ENCODE measurements at places on chromosomes 3 and 15. TPM values are rescaled to one million over a fixed set of nuclear protein-coding genes. Genes with fewer than 3 reads are reported as not detected.

The LRRN1 gene
- 18.2 TPM for total RNA-seq

The TXNRD3 gene
- 17.8 TPM for total RNA-seq

The GABRR3 gene
- 0.11 TPM for total RNA-seq

The NTRK3 gene
- total RNA-seq = 26.4 TPM

The KLHL18 gene
- total RNA-seq = 13.1 TPM

The EAF2 gene
- total RNA-seq = 16.4 TPM

The LRRC2 gene
- 4.3 TPM for total RNA-seq

The EPHB3 gene
- total RNA-seq = 28.0 TPM

The STAC gene
- 8.9 TPM for total RNA-seq

GRCh38 chr3:71047616-71048531, 535.7 kb downstream of the FOXP1 start:
- no peak for DNase-seq

DNA sequence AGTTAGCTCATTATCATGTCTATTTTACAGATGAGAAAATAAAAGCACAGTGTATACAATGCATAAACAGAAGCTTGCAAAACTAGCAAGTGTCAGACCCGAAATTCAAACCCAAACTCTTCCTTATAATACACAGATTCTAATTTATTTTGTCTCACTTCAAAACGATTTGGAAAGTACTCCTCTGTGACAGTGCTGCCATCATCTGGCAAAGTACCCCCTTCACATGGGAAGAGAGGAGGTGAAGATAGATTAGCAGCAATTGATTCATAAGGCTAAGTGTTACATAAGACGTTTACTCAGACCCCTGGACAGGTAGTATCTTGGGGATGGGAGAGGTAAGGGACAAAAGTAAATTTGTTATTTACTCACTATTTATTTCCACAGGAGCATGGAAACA, 744.0 kb upstream of the SGO1 start:
- no peak for DNase-seq

- DNase-seq = no peak
These were observed 1059.7 kb downstream of the ZPLD1 start for GRCh38 chr3:103494512-103494911.

DNA sequence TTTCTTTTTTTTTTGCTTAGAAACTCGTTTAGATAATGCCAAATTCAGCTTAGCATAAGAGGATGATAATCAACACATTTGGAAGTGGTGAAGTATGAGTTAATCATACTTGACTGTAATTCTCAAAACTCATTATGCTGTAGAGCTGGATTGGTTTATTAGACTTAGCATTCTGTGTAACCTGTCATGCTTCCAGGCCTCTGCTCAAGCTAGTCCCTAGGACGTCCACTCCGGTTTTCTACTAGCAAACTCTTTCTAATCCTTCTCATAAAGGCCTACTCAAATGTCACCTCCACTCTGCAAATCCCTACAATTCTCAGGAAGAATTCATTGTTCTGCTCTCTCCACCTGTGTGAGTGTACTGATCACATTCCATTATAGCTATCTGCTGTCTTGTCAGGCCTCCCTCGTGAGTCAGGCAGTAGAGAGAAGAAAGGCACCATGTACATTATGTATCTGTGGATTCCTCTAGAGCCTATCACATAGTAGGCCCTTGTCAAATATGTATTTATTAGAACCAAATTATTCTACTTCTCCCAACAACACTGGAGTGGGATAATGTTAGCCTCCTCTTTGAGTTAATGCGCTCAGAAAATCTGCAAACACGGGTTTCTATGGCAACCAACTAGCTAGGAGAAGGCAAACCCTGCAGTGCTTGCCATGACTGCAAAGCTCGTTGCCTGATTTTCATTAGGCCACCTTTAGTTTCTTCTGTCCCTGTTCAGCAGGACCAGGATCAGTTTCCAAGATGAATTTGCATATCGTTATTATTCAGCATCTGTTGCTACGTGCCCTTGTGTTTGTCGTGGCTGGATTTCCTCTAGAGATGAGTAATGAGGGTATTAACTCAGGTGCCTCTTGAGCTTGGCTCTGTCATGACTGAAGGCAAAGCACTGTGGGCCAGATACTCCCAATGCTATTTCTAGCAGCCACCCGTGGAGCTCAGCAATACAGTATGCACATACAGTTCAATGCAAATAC, 30.7 kb downstream of the ATP13A5 start:
- DNase-seq = no peak

DNA sequence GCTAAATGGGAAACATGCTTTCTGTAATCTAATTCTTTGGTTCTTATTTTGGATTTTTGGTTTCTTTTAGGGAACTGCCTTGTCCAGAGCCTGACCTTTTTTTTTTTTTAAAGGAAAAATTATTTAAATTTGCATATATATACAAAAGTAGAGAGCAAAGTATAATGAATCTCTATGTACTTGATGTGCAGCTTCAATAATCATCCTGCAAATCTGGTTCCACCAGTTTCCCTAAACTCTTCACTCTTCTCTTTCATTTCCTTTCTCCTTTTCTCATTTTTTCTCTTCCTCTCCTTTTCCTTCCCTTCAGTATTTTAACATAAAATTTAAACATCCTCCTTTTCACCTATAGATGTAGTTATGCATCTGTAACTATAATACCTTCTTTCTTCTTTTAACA, 82.5 kb downstream of the USP13 start:
- DNase-seq = no peak

DNA sequence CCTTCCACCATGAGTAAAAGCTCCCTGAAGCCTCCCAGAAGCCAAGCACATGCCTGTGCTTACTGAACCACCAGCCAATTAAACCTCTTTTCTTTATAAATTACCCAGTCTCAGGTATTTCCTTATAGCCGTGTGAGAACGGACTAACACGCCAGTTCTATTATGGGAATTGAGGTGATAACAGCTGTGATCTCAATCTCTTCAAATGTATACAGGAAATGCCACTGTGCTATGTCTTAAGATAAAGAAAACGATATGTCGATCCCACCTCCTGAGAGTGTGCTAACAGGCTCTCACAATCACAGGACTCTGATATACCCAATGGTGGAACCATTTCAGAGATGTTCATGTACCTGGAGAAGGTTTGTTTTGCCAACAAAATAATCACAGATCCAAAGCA, 26.2 kb downstream of the CHSY1 start:
- no peak for DNase-seq

- no peak for DNase-seq
These were observed 299.0 kb downstream of the ZBTB20 start for GRCh38 chr3:114848082-114848481.

DNA sequence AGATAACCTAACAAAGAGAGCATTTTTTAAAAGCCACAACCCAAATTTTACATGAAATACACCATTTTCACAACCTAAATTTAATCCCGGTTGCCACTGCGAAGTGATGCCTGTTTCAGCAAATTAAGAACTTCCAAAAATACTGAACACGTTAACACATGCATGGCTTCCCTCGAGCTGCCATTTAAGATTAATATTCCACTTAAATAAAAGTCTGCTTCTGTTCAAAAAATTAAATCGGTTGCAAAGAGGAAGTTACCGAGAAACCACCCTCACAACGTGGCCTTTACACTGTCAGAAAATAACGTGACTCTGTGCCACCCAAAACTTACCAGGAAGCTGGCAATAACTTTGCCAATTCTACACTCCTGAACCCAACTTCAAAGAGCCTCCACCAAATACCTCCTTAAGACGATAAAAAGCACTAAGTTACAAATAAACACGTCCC, 1.2 kb downstream of the TBL1XR1 start:
- DNase-seq = no peak

DNA sequence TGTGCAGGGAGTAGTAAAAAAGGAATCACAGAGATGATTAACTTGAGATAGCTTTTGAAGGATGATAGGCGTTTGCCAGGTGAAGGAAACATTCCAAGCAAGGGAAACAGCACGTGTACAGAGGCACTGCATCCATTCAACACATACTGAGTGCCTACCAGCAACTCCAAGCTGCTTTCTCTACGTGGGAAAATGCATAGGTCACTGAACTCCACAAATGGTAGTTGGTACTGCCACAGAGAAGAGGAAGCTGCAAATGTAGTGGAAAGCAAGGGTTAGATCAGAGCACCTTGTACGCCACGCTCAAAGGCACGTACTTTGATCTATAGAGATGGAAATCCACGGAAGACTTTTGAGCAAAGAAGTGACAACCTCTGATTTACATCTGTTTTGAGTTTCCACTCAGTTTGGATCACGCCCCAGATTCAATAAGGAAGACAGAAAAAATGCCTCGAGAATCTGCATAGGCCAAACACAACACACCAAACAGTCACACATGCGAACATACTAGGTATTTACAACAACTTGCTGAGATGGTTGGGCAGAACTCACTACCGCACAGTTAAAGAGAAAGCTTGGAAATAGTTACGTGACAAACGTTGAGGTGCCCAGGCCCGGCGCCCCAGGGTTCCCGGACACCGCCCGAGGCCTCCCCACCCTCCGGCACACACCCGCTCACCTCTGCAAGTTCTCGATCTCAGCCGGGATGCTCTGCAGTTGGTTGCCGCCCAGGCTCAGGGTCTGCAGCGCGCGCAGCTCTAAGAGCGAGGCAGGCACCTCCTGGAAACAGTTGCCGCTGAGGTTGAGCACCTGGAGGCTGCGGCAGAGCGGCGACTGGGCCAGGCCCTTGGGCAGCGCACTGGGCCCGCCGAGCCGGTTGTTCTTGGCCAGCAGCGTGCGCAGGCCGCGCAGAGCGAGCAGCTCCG, 826 bp downstream of the LRRC58 start:
- DNase-seq = no peak

GRCh38 chr3:129582799-129583198, 23.7 kb downstream of the PLXND1 start:
- DNase-seq = no peak

DNA sequence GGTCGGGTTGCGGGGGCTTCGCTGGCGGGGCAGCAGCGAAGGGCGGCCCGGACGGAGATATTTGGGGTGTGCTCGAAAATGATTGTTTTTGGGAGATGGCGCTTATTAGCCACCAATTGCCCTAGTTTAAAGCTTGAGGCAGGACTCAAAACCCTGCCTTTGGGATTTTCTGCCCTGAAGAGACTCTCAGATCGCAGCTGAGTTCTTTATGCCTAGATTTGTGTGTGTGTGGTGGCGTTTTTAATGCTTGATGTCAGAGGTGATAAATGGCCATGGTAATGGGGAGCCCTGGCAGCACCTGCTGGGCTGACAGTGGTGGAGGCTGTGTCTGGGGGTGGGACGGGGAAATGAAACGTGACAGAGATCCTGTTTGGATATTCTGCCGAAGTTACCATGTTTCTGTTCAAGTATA, 604 bp downstream of the KCTD6 start:
- no peak for DNase-seq

DNA sequence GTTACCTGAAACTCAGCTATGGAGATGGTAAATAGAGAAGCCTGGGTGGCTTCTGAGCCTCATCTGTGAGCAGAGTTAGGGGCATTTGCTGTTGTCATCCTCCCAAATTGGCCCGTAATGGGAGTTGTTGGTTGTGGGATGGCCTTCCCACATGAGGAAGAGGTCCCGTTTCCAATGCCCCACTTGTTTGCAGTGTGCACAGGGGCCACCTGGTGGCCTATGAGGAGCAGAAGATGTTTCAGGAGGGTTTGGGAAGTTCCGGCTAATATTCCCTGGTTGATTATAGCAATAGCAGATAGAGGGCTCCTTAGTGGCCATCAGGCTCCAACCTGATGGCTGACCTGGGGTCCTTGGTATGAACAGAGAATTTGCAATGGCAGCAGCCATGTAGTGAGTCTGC, 1546.5 kb downstream of the OTOL1 start:
- no peak for DNase-seq

DNA sequence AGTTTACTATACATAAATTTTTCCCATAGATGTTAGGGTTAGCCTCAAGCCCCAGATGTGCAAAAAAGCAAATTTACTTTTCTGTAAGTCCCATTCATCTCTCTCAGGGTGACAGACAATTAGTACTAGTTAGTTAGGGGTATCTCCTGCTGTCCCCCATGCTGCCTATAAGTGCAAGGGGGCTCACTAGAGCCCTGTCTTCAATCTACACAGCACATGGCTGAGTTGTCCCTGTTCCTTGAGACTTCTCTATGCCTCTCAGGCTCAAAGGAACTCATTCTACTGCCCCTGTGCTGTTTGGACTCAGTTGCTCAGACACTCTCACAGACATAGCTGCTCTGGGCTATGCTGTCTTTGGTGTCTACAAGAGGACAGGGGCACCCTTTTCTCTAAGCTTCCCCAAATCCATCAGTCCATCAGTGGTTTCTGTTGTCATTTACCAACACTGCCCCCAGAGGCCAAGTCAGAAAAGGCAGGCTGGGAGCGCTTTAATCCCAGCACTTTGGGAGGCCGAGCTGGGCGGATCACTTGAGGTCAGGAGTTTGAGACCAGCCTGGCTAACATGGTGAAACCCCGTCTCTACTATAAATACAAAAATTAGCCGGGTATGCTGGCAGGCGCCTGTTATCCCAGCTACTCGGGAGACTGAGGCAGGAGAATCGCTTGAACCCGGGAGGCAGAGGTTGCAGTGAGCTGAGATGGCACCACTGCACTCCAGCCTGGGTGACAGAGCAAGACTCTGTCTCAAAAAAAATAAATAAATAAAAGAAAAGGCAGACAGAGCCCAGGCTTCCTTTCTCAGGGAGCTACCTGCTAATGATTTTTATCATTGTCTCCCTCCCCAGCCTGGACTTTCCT, 31.4 kb upstream of the PRTG start:
- DNase-seq = no peak

DNA sequence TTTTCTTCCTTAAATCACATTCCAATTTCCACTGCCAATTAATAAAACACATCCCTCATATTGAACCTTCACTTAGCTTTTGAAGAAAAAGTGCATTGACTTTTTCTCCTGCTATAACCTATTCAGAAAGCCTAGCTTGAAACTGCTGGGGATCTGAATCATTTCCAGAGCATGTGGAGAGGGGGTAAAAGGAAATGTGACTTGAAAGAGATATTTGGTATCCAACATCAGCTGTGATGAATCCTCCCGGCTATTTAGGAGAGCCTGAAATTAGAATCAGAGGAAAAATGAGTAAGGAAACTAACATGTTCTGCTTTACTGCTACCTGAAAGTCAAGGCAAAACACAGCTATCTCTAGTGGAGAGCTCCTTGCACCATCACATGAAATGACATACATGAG, 2.6 kb upstream of the GNB5 start:
- no peak for DNase-seq

DNA sequence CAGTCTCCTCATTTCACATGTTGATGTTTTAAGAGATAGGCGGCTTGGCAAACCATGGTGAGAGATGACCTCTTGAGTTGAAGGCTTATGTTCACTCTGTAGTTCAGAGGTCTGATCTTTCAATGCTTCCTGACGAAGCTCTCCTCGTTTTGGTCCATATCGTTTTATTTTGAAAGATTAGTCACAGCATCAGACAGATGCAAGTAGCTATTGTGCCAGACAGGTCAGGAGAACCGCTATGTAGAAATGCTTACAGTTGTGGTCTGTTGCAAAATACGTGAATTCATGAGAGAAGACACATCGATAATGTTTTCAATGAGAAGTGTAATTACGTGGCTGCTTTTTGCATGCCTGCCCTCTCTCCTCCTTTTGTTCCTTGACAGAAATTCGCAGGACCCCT, 47.5 kb downstream of the CHL1 start:
- DNase-seq = no peak
